ENCODE measurements at places on chromosomes 3 and 15.

DNA sequence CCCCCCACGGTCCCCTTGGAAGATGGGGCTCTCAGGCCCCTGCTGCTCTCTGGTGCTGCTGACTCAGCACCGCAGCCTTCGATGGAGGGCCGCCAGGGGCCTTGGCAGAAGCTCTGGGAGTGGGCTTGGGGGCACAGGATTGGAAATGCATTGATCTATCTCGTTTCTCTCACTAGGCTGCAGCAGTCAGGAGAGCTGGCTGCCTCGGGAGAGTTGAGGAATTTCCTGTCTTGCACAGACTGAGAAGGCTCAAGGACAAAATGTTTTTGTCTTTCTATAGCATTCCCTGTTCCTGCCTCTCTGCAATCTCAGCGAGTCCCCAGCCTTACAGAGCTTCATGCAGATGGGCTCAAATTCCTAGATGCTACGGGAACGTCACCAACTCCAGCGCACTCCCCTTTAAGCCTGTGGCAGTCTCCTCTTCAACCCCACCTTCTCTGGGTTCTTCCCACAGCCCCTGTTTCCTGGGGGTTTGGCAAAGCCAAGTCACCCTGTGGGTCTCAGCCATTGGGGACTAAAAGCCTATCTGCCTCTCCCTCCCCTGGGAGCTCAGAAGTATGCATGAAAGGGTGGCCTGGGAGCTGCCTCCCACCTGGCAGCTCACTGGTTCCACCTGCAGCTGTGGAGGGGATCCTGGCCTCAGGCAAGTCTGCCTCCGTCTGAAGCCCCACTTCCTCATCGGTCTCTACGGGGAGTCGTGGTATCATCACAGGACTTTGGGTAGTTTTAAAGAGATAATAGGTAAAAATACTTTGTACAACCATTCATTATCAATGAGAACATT lies 127.4 kb upstream of the HACD2 start:
- DNase-seq, result no peak

GRCh38 chr15:70664494-70664893 lies 98.9 kb downstream of the UACA start:
- no peak for DNase-seq

- DNase-seq, result no peak
Measured at GRCh38 chr15:33476908-33477307, 166.1 kb downstream of the RYR3 start.

DNA sequence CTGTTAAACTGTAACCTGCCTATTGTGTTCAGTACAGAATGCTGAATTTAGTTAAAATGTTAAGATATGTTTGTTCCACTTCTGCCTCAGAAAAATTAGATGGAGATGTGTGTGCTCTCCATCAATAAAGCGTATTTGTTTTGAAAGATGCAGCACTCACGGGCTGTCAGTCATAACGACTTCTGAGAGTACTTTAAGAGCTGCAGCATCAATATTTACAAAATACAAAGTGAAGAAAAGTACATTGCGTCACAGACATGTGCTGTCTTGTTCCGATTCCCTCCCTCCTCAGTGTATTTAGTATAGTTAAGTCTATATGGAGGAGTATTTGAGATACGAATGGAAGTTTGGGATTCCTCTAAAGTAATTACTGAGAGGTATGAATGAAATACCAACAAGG lies 166.6 kb downstream of the BBX start:
- DNase-seq, result no peak

DNA sequence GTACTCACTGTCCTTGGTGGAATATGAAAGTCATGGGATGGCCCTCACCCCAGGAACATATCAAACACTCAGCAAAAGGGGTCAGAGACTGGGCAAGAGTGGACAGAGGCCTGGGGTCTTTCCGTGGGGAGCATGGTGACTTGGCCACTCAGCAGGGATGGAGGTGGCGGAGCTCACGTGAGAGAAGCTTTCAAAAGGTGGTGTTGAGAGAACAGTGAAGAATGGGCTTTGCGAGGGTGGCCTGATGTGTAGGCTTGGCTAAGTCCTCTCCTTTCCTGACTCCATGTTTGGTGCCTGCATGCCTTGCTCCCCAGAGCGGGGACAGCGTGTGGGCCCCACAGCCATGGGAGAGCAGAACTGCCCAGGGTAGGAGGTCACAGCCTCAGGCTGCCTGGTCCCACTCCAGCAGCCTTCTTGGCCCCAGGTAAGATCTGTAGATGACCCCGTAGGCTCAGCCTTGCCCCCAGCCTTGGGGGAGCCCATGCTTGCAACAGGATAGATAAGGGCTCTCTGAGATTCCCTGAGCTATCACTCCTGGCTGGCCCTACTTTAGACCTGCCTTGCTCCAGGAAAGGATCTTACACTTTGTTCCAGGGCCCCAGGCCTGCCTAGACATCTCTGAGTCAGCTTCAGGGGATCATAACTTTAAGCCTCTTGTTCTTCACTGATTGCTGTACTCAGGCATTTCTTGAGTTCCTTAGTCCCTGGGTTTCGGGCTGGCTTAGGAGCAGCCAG lies 17.0 kb downstream of the RPLP1 start:
- no peak for DNase-seq

DNA sequence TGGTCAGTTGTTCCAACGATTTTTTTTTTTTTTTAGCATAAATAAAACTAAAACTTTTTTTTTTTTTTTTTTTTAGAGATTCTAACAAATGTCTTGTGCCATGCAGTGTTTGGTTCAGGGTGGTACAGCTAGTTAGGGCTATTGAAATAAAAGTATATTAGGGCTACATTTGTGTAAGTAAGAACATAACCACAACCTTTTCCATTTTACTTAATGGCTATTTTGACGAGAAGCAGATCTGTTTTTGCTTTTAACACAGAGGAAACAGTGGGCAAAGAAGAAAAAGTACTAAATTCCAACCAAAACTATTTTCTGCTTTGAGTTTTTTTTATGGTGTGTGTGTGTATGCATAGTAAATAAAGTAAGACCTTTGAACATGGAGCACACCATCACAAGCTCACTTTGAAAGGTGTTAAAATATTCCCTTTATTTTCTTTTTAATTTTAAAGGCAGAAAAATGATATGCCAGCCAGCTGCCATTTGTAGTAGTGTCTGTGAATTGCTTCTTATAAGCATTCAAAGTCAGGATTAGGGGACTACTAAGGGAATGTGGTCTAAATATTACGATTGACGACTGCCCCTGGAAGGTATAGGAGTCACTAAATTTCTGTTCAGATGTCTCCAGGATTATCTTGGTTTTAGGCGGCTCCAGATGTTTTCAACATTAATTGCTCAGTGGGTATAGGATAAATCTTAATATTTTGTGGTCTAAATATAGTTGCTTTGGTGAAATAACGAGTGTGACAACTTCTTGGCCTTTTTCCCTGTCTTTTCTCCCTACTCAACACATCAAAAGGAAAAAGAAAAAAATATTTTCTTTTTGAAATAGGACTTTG lies 3.1 kb downstream of the RARB start:
- no peak for DNase-seq

- DNase-seq, result no peak
Measured at GRCh38 chr3:113468539-113468938, 27.2 kb upstream of the CFAP44 start.

- no peak for DNase-seq
Measured at GRCh38 chr3:122230174-122230573, 46.7 kb downstream of the CASR start.

DNA sequence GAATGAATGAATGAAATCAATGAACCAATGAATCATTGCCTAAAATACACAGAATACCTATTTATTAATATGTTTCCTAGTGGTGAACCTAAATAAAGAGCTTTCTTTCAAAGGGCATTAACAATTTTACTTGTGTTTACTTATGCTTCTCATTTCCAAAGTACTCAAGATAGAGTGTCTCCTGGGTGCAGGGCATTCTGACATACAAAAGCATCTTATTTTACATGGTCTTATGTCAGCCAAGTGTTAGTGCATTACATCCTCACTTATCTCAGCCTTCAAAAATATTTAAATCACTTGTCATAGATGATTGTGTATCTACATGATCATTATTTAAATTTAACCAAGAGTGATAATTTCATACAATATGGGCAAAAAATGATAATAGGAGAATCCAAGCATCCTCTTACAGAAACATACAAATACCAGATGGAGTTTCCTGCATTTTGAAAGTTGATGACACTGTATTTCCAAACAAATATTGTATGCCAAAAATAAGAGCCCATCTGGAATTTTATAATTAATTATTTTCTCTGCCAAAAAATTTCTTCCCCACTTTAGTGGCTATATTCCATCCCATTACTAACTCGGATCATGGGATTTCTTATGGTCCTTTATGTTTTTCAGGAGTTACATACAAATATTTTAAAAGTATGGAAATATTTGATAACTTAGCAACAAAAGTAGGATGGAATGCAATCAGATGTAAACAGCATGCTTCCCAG lies 279.0 kb downstream of the RBMS3 start:
- no peak for DNase-seq

- DNase-seq, result no peak
Measured at GRCh38 chr3:157793745-157794144, 290.5 kb upstream of the VEPH1 start.

DNA sequence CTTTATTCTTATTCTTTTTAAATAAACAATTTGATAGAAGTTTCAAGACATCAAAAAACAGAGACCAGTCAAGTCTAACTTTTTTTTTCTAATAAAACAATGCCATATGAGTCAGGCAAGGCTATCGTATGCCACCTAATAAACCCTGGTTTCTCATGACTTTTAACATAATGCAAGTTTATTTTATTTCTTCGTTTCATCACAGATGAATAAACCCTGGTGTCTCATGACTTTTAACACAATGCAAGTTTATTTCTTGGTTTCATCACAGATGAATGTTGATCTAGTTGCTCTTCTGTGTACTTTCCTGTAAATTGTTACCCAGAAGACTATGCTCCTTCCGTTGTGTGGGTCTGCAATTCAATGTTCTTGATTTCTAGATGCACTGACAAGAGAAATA lies 905.4 kb downstream of the ROBO2 start:
- no peak for DNase-seq

DNA sequence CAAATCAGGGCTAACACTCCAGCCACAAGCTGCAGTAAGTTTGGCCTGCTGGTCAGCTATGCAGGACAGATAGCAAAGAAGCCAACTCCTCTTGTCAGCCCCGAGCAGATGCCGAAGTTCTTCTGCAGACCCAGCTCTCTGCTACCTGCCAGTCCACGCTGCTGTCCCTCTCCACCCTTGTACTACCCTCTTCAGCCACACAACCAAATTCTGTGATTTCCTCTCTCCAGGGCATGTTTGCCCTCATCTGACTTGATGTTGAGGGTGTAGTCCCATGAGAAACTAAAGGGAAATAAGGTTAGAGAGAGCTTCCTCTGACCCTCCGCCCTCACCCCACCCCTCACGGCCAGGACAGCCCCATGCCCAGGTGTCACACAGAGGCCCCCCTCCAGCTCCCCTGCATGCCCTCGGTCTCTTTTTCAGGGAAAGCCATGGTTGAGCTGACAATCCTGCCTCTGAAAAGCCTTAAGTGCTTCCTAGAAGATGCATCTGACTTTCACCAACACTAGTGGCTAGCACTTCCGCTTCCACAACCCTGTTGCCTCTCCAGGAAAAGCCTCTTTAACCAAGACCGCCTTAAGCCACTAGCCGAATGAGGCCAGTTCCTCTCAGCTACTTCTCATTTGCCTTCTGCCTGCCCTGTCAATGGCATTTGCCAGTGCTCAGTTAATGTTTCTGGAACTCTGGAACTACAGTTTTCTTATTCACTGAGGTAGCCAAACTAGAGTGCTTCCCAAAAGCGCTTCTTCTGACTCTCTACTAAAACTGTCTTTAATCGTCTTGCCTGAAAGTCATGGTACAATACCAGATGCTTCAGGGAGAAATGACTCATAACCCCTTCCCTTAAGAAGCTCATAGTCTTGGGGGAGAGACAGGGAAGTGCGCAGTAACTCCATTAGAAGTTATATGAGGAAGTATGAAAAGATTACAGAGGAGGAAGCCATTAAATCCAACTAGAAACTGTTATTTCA lies 300.4 kb upstream of the STT3B start:
- DNase-seq, result no peak

DNA sequence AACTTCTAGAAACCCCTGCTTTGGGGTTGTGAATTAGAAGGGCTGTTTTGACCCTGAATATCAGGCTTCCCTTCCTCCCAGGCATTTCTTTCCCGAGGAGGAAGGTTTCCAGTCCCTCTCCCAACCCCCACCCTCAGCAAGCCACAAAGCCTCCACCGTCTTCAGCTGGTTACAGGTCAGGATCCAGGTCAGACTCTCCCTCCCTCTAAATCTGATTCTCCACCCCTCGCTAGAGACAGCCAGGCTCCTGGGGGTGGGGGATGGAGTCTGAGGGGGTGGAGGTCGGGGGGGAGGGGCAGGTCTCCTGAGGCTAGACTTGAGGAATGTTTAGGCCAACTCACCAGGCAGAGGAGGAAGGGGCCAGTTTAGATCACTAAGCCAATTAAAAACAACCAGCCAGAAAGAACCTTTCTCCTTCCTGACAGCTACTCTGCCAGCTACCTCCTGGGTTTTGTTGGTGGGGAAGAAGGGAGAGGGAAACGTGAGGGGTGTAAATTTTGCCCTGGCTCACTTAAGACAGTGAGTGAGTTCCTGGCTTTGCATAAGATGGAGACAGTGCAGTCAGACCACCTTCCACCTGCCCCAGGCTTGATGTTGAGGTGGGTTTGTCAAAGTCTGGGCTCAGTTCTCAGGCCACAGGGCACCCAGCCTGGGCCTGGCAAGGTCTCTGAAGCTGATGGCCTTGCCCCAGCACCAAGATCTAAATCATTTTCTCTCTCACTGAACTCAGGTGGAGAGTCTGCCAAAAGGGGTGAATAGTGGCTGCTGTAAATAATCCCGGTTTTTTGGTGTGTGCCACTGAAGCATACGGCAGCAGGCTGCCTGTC lies 19.5 kb downstream of the BMF start:
- no peak for DNase-seq

DNA sequence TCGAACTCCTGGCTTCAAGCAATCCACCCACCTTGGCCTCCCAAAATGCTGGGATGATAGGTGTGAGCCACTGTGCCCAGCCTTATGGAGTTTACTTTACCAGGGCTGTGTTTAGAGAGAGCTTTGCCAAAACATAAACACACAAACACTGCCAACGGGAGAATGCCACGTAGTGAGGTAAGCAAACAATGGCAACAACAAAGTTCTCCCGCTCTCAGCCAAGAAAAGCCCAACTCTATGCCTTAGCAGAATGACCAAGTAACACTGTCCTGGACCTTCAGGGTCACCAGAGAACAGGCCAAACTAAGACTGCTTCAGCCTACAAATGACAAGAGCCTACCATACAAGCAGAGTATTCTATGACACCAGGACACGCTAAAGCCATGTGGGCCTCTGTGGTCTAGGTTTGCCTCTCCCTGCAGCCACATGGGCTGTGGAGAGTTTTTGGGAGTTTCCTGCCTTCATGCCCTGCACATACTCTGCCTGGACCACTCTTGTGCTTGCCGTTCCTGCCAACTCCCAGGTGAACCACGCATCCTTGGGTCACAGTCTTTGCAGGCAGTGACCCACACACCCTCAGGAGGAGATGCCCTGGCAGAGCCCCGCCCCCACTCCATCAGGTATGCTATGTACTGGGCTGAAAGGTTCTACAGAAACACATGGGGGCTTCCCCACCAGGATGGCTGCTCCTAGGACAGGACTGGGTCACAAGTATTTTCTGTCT lies 21.6 kb upstream of the CNBP start:
- DNase-seq, result no peak

GRCh38 chr3:84109911-84110310 lies 848.9 kb upstream of the CADM2 start:
- DNase-seq, result no peak

GRCh38 chr3:122825460-122825859 lies 30.6 kb downstream of the SLC49A4 start:
- DNase-seq, result no peak

GRCh38 chr15:98800437-98801233 lies 152.3 kb downstream of the IGF1R start:
- DNase-seq, result peak; percentile 24

- no peak for DNase-seq
Measured at GRCh38 chr15:50774450-50774849, 8.9 kb upstream of the SPPL2A start.

- no peak for DNase-seq
Measured at GRCh38 chr3:139251529-139251928, 92.3 kb upstream of the MRPS22 start.

Data from heart right ventricle (tissue), 16 donors.